NCI-H526 (cell line): ENCODE measurements at places on chromosomes 16 and 17.

DNA sequence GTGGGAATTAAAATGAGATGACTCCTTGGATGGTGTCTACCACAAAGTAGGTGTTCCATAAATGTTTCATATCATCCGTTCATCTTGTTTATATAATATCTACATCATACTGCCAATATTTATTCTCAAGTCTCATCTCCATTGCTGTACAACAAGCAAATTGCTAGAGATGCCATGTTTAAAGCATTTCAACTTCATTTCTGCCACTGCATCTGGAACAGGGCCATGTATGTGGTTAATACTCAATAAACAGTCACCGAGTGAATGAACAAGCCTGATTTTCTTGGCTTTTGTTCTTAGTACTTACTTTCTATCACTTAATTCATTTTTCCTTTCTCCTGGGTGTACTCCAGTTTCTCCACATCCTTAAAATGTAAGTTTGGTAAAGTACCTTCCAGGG lies 107.6 kb downstream of the KCNJ2 start:
- no peak for DNase-seq

DNA sequence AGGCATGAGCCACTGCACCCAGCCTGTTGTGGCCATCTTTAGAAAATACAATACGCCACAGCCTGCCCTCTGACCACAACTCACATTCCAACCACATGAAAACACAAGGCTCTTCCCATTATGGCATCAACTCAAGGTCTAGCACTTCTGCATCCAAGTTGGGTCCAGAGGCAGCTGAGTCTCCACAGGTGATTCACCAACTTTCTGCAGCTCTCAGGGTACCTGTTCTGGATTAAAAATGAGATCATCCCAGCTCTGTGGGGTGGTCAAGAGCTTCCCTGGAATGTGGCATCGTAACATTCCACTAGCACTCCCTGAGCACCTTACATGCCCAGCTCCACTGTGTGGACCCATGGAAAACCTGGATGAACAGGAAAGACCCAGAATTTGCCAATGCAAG lies 9.9 kb upstream of the GUCY2D start:
- DNase-seq = no peak

DNA sequence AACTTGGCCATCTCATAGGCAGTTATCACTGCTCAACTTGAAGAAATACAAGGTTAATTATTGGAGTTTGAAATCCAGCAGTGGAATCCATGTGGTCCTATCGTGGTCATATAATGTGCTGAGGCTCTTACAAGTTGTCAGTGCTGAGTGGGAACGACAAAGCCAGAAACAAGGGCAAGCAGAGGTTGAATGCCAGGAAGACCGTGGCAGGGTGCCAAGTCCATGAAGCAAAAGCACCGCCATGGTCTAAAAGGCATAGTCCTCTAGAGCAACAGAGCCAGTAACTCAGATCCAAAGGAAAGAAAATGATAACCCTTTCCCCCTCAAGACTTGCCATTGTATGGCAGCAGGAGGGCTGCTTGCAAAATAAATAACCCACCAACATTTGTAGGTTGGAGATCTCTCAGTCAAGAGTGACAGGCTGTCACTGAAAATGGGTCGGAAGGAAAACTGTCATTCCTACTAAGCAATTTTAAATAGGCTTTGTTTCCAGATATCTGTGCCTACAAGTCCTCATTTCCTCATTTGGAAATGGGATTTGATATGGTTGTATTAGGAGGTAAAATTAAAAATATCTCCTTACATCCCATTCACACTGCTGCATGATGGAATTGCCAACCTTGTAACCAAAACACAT lies 36.4 kb upstream of the HSBP1 start:
- DNase-seq = no peak

- peak; percentile 16 for DNase-seq
These were observed 28.5 kb upstream of the SHCBP1 start for GRCh38 chr16:46649588-46650253.

DNA sequence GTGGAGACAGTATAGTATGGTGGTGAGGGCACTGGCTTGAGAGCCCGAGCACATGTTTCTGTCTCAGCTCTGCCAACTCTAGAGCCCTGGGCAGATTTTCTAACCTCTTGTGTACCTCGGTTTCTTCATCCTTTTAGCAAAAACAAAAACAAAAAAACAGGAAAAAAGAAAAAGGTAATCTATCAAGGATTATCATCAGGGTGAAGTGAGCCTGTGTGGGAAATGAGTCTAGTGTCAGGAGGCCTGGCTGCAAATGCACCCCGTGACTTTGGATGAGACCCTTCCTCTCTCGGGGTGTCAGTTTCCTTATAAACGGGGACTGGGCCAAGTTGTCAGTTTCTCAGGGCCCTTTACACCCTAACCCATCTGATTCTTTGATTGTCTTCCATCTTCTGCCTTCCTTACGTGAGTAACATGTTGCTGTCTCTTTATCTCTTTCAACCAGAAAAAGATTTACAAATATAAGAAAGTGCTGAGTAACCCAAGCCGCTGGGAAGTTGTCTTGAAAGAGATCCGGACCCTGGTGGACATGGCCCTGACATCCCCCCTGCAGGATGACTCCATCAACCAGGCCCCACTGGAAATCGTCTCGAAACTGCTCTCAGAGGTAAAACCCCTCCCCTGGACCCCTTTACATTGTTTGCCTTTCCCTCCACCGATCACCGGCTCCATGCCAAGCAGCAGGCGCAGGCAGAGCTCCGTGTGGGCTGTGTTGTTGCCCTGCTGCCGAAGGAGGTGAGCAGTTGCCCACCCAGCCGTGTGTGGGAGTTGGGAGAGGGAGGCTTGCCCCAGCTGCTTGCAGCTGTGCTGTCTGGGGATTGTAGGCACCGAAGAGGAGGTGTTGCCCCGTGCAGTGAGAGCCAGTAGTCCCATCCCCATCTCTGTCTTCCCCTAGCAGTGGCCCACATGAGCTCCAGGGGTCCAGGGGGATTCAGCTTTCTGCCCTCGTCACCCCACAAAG lies 127.1 kb upstream of the PLCG2 start:
- no peak for DNase-seq
